ENCODE measurements at places on chromosomes 11 and 22. TPM values are rescaled to one million over a fixed set of nuclear protein-coding genes. Genes with fewer than 3 reads are reported as not detected.

The SOX6 gene
- polyA plus RNA-seq = under 0.01 TPM

The PC gene
- 13.6 TPM for polyA plus RNA-seq

The ENTHD1 gene
- polyA plus RNA-seq = not detected

The FAT3 gene
- polyA plus RNA-seq = 11.3 TPM

The PHLDA2 gene
- 17.2 TPM for polyA plus RNA-seq

The C11orf87 gene
- polyA plus RNA-seq = not detected

The P4HA3 gene
- polyA plus RNA-seq = 0.75 TPM

The CHRM1 gene
- not detected for polyA plus RNA-seq

The DEFB131B gene
- not detected for polyA plus RNA-seq

The KREMEN1 gene
- 3.6 TPM for polyA plus RNA-seq

The SNX32 gene
- 1.2 TPM for polyA plus RNA-seq

The KCNK7 gene
- polyA plus RNA-seq = 7.3 TPM

The KDM4E gene
- polyA plus RNA-seq = not detected

The OR10A2 gene
- polyA plus RNA-seq = not detected

The TIGD3 gene
- polyA plus RNA-seq = 0.88 TPM

The MCHR1 gene
- not detected for polyA plus RNA-seq

The OR56A1 gene
- not detected for polyA plus RNA-seq

The NDUFC2 gene
- 138 TPM for polyA plus RNA-seq

The CELSR1 gene
- 0.15 TPM for polyA plus RNA-seq

The OR52E5 gene
- not detected for polyA plus RNA-seq

The C11orf86 gene
- polyA plus RNA-seq = 0.10 TPM

The KRTAP5-2 gene
- not detected for polyA plus RNA-seq

The RNF26 gene
- polyA plus RNA-seq = 9.4 TPM

The C1QTNF4 gene
- 3.1 TPM for polyA plus RNA-seq

The TRPM5 gene
- not detected for polyA plus RNA-seq

The SLC17A6 gene
- not detected for polyA plus RNA-seq

The NTM gene
- polyA plus RNA-seq = 0.28 TPM

The NLRP14 gene
- not detected for polyA plus RNA-seq

The DDT gene
- 108 TPM for polyA plus RNA-seq

The ZNHIT2 gene
- polyA plus RNA-seq = 3.4 TPM

Data from aorta (tissue), 5 donors.